Stimulated activated CD8-positive, alpha-beta memory T cell treated with anti-CD3 and anti-CD28 coated beads, Interleukin-4, amount 100 ng/mL, for 1 hour (primary cell): ENCODE measurements at places on chromosomes 5 and 9.

DNA sequence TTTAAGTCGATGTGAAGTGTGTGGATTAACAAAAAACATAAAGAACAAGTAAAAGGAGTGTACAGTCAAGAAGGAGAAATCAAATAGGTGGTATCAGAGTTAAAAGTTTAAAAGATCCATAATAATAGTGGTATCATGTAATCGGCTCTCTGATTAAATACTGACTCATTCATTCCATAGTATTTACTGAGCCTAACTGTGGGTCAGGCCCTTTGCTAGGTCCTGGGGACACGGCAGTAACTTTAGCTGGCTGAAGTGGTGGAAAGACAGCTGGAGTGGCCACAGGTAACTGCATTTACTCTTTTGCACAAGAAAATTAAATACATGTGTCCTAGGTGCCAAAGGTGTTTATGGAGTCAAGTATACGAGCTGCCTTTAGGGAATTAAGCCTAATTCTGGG is 124.0 kb downstream of the GNAQ start:
- DNase-seq: no peak

DNA sequence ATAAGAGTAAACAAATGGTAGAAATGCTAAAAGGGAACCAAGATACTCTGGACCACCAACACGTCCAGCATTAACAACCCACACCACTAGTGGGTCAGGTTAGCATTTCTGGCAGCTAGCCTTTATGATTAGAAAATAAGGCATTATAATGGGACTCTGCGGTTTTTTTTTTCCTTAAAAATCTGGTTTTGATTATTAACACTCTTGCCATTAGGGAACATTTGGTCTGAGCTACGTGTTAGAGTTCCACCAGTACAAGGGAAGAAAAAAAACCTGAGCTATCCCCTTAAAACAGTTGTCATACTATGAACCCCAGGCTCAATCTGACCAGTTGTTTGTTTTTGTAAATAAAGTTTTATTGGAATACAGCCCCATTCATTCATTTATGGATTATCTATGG is 110.4 kb downstream of the NTRK2 start:
- DNase-seq: no peak

GRCh38 chr5:56279979-56280378 is 46.8 kb upstream of the ANKRD55 start:
- no peak for DNase-seq

GRCh38 chr5:175336781-175337180 is 107.2 kb downstream of the DRD1 start:
- DNase-seq: no peak

GRCh38 chr9:134317790-134318414 is 8.4 kb upstream of the RXRA start:
- no peak for DNase-seq

DNA sequence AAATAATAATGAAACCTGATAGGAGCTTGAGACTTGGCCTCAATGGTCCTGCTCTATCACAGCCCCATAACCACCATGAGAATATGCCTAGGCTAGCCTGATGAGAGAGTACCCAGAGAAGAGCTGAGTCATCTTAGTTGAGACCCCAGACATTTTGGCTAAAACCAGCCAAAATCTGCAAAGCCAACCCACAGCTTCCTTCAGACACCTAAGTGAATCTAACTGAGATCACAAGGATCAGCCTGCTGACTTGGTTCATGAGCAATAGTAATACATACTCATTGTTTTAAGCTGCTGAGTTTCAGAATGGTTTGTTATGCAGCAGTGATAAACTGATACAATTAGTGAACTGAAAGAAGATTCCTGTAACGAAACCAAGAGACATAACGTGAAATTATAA is 473.7 kb upstream of the PTGER4 start:
- no peak for DNase-seq

DNA sequence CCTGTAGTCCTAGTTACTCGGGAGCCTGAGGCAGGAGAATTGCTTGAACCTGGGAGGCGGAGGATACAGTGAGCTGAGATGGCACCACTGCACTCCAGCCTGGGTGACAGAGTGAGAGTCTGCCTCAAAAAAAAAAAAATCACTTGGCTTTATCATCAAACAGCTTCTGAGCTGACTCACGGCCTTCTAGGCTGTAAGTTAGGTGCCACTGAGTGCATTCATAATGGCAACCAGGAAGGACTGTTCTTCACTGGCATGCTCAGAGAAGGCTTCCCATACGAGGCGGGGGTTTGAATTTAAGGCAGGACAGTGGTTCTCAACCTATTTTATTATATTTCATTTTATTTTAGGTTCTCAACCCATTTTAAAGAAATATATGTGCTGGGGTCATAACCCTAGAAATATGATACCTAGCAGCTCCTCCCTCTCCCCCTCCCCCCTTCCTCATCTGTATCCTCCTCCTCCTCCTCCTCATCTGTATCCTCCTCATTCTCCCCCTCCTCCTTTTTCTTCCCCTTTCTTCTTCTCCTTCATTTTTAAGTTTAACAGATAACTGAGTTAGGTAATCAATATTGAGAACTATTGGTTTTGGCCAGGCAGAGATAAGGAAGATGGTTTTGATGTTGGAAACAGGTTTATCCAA is 19.0 kb upstream of the LHFPL2 start:
- DNase-seq: no peak
